ENCODE measurements at places on chromosomes 2 and 18. TPM values are rescaled to one million over a fixed set of nuclear protein-coding genes. Genes with fewer than 3 reads are reported as not detected.
A peak's percentile ranks its signal among the peaks of the same experiment; 100 is the strongest.

- DNase-seq = no peak
These were observed 21.7 kb upstream of the LCLAT1 start for GRCh38 chr2:30425326-30425725.

DNA sequence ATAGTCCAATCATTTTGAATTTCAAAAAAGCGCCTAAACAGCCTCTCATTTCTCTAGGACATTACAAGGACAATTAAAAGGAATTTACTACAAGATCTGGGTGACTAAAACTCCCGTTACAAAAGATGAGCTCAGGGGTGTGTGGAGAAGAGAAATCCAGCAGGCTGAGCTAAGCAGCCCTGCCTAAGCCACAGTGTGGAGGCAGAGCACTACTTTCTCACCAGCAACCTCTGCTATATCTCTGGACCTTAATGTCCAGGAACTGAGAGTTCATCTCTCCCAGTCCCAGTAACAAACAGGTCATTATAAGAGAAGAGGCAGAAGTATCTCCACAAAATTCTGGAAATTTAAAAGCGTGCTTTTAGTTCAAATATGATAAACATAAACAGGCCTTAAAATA lies 18.9 kb upstream of the ANKRD62 start:
- no peak for DNase-seq

DNA sequence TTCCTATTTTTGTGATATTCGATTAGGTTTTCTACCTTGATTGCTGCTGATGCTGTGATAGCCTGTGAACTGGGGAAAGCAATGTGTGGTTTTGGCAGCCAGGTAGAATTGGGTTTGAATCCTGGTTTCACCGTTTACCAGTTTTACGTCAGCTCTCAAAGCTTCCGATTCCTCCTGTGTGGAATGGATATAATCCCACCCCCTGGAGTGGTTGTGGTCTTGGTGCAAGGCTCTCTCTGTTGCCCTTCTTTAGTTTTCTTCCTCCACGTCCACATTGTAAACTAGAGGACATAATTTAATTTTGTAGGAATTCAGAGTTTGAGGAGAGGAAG lies 45.0 kb downstream of the PHLPP1 start:
- DNase-seq = no peak

- DNase-seq = no peak
These were observed 98.9 kb upstream of the PMAIP1 start for GRCh38 chr18:59800897-59801296.

DNA sequence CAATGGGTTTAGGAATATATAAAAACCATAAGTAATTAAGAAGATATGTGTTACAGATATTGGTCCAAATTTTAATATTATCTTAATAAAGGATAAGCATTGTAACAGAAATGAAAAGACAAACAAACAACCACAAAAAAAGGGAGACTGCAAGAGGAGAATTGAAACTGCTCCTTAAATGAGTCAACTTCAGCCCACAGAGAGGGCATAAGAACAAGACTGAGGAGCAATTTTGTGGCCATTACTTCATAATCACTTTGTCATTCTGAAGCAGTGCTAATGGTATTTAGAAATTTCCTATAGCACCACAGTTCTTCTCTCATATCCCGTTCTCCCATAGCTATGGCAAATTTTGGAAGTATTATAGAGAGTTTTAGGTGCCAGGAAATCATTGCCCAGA lies 193.2 kb upstream of the HNMT start:
- no peak for DNase-seq

GRCh38 chr2:85851253-85852151 lies 37.3 kb downstream of the ST3GAL5 start:
- peak; percentile 69 for DNase-seq

- DNase-seq = no peak
These were observed 280.3 kb downstream of the NDUFA10 start for GRCh38 chr2:239744706-239745340.

DNA sequence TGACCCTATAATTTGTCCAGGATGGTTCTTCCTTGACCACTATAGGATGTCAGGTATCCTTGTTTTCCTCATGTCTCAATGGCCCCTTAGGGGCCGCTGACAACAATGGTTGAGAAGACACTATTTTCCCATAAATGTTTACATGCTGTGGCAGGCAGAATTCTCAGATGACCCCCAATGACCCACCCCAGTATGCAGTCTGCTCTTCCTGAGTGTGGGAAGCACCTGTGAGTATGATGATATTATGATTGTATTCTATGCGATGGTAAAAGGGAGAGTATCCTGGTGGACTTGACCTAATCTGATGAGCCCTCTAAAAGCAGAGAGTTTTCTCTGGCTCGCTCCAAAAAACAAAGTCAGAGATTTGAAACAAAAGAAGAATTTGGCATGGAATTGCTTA lies 123.1 kb upstream of the DLX2 start:
- DNase-seq = no peak

DNA sequence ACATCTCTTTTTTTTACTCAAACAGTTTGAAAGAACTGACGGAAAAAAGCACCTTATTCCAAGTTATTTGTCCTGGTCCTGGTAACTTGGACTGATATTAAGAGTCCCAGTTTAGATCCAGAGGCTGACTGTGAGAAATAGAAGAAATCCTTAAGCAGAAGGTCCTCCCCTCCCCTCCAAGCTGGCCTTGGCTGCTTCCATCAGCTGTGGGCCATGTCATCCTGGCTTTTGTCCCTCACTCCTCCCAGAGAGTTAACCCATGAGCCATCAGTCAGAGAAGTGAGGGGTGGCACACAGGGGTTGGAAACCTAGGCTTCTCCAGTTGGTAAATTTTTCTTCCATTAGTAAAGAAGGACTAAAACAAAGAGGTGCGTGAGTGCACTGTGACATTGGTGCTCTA lies 9.7 kb upstream of the NAPG start:
- no peak for DNase-seq

DNA sequence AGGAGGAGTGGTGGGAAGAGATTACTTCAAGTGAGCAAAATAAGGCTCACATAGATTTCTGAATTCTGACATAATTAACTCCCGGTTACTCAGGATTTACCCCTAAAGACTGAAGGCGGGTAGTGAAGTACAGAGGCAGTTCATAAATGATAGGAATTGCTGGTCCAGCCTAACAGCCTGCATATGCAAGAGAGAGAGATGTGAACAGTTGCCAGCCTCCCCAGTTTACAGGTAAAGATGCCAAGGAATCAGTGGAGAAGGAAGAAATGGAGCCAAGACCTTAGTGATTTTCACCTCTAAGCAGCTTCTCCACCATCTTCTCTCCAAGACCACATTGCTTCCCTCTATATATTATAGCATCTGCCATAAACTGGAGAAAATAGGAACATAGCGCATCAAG lies 91.8 kb upstream of the THUMPD2 start:
- no peak for DNase-seq

GRCh38 chr2:225462945-225463344 lies 63.4 kb downstream of the NYAP2 start:
- no peak for DNase-seq

GRCh38 chr2:15914596-15915385 lies 25.6 kb upstream of the MYCN start:
- DNase-seq = no peak

- DNase-seq = no peak
These were observed 272.1 kb upstream of the RND3 start for GRCh38 chr2:150759531-150759930.

- no peak for DNase-seq
These were observed 217.1 kb upstream of the SLC35G4 start for GRCh38 chr18:11392292-11392691.

GRCh38 chr2:135890835-135891234 lies 14.6 kb upstream of the MCM6 start:
- no peak for DNase-seq

DNA sequence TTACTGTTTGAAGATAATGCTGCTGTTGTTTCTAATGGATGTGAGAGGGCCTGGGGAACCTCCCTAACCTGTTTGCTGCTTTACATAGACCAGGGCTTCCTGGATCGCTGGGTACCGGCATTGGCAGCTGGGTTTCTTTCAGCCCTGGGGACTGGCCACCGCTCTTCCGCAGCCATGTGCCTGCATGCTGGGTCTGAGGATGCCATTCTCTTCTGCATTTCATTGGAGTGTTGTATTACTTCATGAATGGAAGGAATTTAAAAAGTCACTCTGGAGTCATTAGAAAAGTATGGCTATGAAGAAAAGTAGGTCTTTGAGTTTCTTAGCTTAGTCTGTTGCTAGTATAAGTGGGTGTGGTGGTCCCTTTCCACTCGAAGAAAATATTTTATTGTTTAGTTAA lies 107.3 kb upstream of the MGAT5 start:
- DNase-seq = no peak

DNA sequence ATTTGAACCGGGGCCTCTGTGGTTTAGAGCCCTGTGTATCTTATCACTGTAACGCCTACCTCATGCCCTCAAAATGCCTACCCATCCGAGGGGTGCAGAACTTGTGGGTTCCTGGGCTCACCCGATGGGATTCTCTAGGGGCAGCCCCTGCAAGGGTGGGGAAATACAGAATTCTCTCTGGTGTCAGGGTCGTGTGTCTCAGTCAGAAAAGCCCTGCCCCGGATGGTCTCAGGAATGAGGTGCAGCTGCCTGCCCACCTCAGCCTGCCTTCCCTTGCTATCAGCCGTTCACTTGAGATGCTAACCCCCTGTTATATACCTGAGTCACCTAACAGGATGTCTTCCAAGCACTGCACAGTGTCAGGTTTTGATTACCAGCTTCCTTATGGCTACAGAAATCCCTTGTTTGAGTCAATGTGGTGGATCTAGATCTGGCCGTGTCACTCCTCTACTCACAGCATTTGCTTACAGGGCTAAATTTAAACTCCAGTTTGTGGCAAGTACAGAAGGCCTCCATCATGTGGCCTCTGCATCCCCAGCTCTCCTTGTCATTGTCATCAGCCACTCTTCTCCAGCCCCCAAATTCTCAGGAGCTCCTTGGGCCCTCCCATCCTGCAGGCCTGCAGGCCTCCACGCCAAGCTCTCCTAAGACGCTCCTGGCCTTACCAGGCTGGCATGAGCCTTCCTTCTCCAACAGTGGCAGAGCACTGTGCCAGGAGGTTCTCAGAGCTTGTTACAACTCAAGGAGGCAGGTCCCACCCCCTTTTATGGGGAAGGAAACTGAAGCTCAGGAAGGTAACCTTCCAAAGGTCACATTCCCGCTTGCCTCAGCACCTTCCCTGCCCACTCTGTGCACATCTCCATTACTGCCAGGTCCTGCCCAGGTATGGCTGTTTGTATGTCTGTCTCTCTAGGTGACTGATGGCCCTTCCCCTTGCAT lies 14.3 kb upstream of the MAP3K2 start:
- no peak for DNase-seq

DNA sequence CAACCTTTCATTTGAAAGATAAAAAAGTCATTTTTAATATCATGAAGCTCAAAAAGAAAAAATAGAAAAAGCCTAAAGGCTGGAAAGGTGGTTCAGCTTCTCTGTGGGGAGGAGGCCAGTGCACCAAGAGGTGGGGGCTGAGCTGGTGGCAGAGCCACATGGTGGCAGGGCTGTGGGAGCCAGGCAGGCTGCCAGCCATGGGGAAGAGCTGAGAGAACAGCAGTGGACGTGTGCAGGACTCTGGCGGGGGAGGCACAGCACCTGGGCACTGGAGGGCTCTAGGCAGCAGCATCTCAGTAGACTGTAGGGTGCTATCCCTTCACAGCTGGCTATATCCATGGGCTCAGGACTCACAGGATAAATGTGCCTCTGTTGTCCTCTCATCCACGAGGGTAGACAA lies 47.8 kb downstream of the STK25 start:
- no peak for DNase-seq

GRCh38 chr2:219497495-219498279 lies 1.0 kb upstream of the GMPPA start:
- peak; percentile 93 for DNase-seq

GRCh38 chr2:74205596-74205995 lies 7.2 kb downstream of the MTHFD2 start:
- no peak for DNase-seq

- DNase-seq = no peak
These were observed 61.0 kb upstream of the SLC25A52 start for GRCh38 chr18:31821545-31822171.

GRCh38 chr2:5125017-5125730 lies 567.0 kb upstream of the SOX11 start:
- no peak for DNase-seq

GRCh38 chr2:86012007-86012712 lies 93.5 kb downstream of the POLR1A start:
- DNase-seq = no peak

DNA sequence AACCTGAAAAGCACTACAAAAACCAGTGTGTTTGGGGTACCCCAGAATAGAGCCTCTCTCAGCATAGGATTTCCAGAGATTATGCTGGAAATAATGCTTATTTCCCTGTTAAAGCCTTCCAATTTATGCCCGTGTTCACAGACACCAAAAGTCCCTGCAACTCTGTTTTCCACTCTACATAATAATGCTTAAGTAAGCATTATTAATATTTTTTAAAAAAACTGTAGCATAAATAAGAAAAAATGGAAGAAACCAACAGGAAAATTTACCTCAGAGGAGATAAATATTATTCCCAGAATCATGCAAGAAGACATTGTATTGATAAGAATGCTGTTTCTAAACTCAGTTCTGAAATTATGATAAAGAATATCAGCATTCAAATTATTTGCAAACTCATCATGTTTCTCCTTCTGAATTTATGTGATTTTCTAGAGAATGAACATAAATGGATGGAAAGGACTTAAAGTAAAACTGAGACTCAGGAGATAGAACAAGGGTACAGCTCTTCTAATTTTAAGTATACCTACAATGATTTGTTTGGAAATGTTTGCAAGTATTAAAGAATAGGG lies 241.7 kb downstream of the LRP1B start:
- no peak for DNase-seq

GRCh38 chr2:150142561-150142960 lies 344.9 kb downstream of the RND3 start:
- DNase-seq = no peak

DNA sequence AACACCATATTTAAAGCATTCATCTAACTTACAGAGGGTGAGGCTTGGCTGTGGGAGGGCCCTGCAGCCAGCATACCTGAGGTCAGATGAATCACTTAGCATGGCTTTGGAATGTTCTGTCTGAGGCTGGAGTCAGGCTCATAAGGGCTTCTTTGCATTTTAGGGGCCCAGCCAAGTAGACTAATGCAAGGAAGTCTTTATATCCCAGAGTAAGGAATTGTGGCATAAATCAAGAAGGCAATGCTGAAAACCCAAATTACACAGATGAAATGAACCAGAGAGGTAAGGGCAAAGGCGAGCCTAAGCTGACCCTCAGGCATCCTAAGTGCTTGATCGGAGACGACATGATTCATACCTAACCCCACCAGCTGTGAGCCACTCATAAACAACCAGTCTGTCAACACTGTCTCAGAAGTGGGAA lies 383.6 kb downstream of the DCC start:
- no peak for DNase-seq

GRCh38 chr2:190927301-190927700 lies 46.7 kb downstream of the GLS start:
- no peak for DNase-seq

The PID1 gene
- 48.5 TPM for total RNA-seq

The ANKRD36 gene
- 65.9 TPM for total RNA-seq

The CABYR gene
- not detected for total RNA-seq

The TEKT4 gene
- total RNA-seq = not detected

The NEU2 gene
- total RNA-seq = not detected

The DSC1 gene
- not detected for total RNA-seq

The DCDC2C gene
- total RNA-seq = not detected

The SERPINB10 gene
- not detected for total RNA-seq

The SFTPB gene
- total RNA-seq = 1.4 TPM

The PRSS56 gene
- not detected for total RNA-seq
